ENCODE measurements at places on chromosomes 5 and 9.

- no peak for DNase-seq
These were observed 1.3 kb downstream of the KCNN2 start for GRCh38 chr5:114362977-114363761.

GRCh38 chr5:33650911-33651310, 210.1 kb downstream of the TARS1 start:
- DNase-seq: peak; percentile 13

DNA sequence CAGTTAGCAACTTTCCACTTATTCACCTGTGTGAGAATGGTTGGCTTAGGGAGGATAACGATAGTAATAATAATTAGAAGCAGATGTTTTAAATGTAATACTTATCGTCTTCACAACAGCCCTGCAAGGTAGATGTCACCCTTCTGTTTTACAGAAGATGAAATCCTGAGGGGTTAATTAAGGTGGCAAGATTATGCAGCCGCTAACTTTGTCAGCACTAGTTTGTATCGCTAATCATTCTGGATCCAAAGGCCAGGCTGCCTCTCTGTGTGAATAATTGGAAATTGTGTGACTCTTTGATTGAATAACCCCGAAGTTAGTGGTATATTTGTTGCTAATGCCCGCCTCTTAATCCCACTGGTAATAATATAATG, 635 bp downstream of the IFT74 start:
- DNase-seq: no peak

- DNase-seq: no peak
These were observed 316.2 kb downstream of the CWC27 start for GRCh38 chr5:65084795-65085515.

- no peak for DNase-seq
These were observed 4.5 kb downstream of the CMYA5 start for GRCh38 chr5:79694183-79694582.

- DNase-seq: no peak
These were observed 38.8 kb upstream of the NDFIP1 start for GRCh38 chr5:142069606-142070399.

- DNase-seq: no peak
These were observed 10.9 kb upstream of the CLIC3 start for GRCh38 chr9:137007108-137007815.

- peak; percentile 33 for DNase-seq
These were observed 4.3 kb downstream of the ERAP2 start for GRCh38 chr5:96880444-96881164.

DNA sequence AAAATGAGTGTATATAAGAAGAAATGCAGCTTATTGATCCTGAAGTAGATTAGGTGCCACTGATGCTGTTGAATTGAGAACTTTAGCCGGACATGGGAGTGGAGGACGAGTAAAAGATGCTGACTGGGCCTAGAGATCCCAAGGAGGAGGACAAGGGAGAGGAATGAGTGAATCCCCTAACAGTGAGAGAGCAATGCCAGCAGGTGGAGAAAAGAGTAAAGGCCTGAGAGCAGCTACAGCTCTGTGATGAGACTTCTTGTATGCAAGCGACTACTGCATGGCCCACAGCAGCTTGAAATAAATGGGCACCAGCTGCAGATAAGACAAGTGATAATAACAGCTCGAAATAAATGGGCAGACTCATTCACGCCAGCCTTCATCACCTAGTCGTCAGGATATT, 44.5 kb upstream of the JMY start:
- DNase-seq: no peak

GRCh38 chr9:28050046-28050445, 476.8 kb upstream of the C9orf72 start:
- DNase-seq: peak; percentile 41

DNA sequence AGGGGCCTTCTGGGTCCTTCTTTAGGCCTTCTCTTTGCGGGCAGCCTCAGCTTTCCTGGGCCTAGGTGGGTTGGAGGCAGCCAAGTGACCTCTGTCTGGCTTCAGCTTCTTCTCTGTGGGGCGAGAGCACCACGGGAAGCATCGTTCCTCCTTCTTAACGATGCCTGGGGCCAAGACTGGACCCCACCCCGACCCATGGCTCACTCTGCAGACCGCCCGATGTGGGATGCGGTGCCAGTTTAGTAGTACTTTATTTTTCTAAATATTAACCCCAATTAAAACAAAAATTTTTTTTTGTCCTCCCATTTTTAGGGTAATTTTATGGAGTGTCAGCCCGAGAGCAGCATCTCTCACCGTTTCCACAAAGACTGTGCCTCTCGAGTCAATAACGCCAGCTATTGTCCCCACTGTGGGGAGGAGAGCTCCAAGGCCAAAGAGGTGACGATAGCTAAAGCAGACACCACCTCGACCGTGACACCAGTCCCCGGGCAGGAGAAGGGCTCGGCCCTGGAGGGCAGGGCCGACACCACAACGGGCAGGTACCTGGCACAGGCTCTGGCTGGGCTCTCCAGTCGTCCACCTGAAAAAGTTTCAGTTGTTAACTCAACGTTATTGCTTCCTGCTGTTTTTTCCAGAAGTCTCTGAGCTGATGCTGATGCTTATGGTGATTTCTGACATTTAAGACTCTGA, 101.1 kb upstream of the CACNA1B start:
- no peak for DNase-seq

DNA sequence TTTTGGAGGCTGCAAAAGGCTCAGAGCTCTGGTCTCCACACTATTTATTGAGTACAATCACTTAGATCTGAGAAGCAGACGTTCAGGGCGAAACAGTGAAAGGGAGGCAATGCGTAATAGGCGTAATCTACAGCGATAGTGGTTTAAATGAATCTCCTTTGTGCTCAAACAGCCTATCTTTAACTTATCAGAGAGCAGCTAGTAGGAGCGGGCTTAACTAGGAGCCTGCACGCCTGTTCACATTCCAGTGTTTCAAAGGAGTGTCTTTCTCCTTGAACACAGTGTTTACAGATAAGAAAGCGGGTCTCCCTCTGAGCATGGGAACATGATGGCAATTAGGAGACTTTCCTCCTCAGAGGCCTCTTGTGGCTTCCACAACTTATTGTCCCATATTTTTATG, 49.4 kb downstream of the AP3B1 start:
- no peak for DNase-seq

DNA sequence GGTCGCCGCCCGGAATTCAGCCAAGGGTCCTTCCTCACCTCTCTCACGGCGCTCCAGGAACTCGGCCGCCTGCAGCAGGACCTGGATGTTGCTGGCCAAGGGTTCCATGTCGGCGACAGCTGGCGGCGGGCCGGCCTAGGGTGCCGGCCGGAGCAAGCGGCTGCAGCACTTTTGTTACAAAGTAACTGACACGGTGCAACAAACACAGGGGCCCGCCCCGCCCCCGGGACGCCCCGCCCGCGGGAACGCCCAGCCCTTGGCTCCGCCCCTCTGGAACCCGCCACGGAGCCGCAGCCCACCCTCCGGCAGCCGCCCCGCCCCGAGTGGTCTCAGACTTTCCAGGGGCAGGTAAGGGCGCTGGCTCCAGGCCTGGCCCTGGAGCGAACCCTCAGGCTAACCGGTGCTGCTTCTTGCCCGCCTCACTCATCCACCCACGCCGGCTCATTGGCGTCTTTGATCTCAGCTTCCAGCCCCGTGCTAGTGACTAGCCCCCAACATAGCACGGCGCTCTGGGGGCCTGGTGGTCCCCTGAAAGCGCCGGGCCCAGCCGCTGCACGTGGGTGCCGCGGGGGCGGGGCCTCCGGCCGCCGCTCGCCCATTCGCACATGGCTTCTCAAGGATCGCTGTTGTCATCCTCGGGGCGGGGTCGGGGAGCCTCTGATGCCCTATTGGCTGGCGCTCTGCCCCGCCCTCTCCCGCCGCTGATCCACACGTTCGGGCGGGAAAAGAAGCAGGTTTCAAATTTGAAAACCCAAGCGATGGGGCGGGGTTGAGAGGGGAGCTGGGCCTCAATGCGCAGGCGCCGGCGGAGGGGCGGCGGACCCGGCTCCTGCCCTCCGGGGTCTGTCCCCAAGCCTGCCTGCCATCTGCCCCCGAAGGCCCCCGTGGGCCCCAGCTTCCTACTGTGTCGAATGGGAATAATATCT, at the start of gene MXD3:
TSS of gene MXD3 (minus strand) at position 176 of the 926 bp plus-strand sequence. CDS start at position 108, 68 bp downstream.
- DNase-seq: peak; percentile 96

GRCh38 chr9:137460363-137461315, 1.5 kb upstream of the NSMF start:
- DNase-seq: no peak

DNA sequence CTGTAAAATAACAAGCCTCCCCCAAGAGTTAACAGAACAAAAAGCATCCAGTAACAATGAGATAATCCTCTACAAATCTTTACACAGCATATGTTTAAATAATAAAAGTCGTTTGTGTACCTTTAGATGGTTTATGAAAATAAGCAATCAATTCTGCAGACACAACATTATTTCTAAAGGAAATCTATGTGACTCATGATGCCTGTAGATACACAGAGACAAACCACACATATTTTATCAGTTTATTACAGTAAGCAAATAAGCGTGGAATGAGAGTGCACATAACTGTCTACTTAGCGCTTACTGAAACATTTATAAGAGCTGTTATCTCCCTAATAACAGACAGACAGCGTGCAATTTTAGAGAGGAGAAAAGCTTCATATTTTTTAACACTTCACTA, 243.6 kb downstream of the AP3B1 start:
- peak; percentile 20 for DNase-seq

- DNase-seq: peak; percentile 89
These were observed 452.0 kb upstream of the ZNF608 start for GRCh38 chr5:125198270-125198974.

- DNase-seq: peak; percentile 1
These were observed 1111.8 kb downstream of the TAF11L14 start for GRCh38 chr5:18745988-18746615.

GRCh38 chr5:171272996-171273970, 35.8 kb upstream of the TLX3 start:
- DNase-seq: peak; percentile 34

- DNase-seq: no peak
These were observed 6.3 kb downstream of the IFNA21 start for GRCh38 chr9:21160178-21160577.

- no peak for DNase-seq
These were observed 122.3 kb upstream of the POC5 start for GRCh38 chr5:75839547-75839946.

DNA sequence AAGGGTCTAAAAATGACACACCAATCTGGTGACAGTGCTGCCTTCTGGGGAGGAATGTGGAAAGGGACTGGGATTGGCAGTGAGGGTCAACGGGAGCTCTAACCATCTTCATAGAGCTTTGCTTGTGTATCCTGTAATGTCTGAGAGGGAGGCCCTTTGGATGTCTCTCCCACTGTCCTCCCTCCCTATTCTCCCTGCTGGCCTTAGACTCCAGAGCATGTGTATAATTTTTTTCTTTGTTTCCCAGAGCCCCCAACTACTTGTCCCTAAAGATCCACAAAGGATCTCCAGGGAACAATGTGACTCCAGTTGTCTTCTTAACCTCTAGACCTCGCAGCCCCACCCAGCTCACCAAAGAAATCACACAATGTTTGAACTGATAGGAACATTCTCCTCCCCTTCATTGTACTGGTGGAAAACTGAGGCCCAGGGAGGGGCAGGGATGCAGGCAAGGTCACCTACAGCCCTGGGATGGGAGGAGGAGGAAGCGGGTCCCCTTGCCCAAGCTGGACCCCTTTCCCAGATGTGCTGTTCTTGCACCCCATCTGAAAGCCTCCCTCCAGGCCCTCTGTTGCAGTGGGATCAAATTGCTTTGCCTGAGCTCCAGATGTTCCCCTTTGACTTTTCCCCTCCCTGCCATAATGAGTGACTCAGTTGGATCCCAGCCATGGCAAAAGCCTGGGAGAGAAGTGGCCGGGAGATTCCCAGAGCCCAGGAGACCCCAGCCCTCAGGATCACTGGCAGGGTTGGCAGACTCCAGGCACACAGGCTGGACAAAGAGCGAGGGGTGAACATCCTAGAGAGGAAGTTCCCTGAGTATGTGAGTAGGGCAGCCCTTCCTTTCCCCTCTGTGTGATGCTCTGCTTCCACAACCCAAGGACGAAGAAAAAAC, 21.8 kb downstream of the SPARC start:
- DNase-seq: peak; percentile 73

- DNase-seq: no peak
These were observed 3.3 kb downstream of the ENHO start for GRCh38 chr9:34519321-34520020.

DNA sequence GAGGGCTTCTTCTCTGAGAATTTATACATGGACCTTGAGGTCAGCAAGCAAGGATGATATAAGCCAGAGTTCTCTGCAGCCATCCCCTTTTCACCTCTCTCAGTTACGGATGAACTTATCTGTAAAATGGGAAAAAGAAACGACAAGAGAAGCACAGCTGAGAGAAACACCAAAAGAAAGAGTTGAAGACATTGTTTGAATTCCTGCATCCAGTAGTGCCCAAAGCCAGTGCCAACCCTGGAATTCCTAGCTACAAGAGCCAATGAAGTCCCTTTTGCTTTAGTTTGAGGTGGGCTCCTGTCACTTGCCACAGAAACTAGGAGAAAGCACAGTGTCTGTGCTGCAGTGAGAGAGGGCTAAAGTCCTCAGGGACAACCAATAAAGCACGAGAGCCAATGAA, 6.6 kb upstream of the MOB3B start:
- no peak for DNase-seq

DNA sequence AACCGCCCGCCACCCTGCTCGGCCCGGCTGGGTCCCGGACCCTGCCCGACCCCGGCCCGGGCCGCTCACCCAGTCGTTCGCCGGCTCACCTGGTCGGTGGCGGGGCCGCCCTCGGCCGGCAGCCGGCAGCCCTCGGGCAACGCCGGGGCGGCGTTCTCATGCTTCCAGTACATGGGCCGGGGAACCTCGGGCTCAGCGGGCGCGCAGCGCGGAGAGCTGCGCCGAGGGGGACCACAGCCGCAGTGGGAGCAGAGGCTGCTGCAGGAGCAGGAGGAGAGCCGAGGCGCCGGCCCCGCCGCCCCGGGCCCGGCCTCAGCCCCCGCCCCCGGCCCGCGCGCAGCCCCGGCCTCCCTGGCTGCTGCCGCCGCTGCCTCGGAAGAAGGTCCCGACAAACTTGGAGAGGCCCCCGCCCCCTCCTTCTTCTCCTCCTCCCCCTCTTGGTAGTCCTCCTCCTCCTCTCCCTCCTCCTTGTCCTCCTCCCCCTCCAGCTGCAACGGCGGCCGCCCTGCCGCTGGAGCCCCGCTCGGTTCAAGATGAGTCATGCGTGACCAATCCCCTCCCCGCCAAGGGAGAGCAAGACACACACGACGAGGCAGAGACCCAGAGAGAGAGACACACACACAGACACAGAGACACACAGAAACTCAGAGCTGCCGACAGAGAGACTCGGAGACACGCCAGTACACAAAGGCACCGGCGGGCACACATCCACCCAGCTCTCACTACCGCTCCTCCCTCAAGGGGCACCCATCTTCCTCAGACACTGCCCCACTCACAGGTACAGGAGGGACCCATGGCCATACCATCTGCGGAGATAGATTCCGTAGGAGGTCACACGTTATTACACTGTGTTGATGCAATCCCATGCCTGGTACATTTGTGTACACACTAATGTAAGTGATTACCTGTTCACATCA, at the start of gene LHX6:
TSS of gene LHX6 (minus strand) at position 390 of the 917 bp plus-strand sequence. CDS start at position 173, 217 bp downstream.
- peak; percentile 60 for DNase-seq

GRCh38 chr9:78783743-78784142, 486.8 kb downstream of the PSAT1 start:
- no peak for DNase-seq

GRCh38 chr5:4855880-4856279, 284.2 kb upstream of the ADAMTS16 start:
- DNase-seq: no peak
